ENCODE measurements at places on chromosomes 11 and 22. TPM values are rescaled to one million over a fixed set of nuclear protein-coding genes. Genes with fewer than 3 reads are reported as not detected.
A peak's percentile ranks its signal among the peaks of the same experiment; 100 is the strongest.

GRCh38 chr22:36659762-36660509, 43.6 kb downstream of the CACNG2 start:
- no peaks in the 10 kb centered on the region for H3K27me3 ChIP-seq
- H3K4me3 ChIP-seq: no peak overlapping the region
- H3K27ac ChIP-seq: no peak overlapping the region
- H3K4me1 ChIP-seq: no peaks in the 10 kb centered on the region

GRCh38 chr22:46352691-46353386, 17.3 kb downstream of the TRMU start:
- H3K4me1 ChIP-seq: peaks cover 30% of the 10 kb centered on the region
- no peaks in the 10 kb centered on the region for H3K27me3 ChIP-seq

MRPL49 gene
- polyA plus RNA-seq: 39.6 TPM

FIBIN gene
- not detected for polyA plus RNA-seq

GRCh38 chr11:90446207-90446606, 223.4 kb upstream of the CHORDC1 start:
- no peak for DNase-seq
- H3K27me3 ChIP-seq: no peaks in the 10 kb centered on the region
- H3K4me1 ChIP-seq: no peaks in the 10 kb centered on the region
- no peak overlapping the region for H3K27ac ChIP-seq

SIAE gene
- polyA plus RNA-seq: 4.5 TPM

DNA sequence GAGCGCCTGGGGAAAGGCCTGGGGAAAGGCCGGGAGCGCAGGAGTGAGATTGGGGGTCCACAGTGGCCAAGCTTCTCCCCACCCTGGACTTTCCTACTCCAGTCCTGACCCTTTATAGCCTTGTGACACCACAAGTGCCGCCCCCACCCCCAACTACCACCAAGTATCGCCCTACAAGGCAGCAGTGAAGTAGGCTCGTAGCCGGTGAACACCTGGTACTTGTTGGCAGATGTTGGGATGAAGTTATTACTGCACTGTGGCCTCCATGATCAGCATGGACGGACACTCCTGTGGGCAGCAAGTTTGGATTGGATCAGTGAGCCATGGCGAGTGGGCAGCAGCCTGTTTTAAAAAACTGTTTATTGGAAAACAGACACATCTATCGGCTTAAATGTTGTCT, 45.0 kb downstream of the EIF3F start:
- no peaks in the 10 kb centered on the region for H3K4me1 ChIP-seq
- peaks cover 31% of the 10 kb centered on the region for H3K27me3 ChIP-seq
- no peak overlapping the region for H3K4me3 ChIP-seq
- H3K36me3 ChIP-seq: no peaks in the 10 kb centered on the region
- H3K27ac ChIP-seq: no peak overlapping the region

OR4D5 gene
- polyA plus RNA-seq: not detected

- no peaks in the 10 kb centered on the region for H3K27me3 ChIP-seq
- no peak for DNase-seq
- H3K27ac ChIP-seq: no peak overlapping the region
Measured at GRCh38 chr22:29459773-29460172, 20.2 kb upstream of the NEFH start.

GRCh38 chr11:112249871-112250610, 10.6 kb downstream of the PLET1 start:
- H3K36me3 ChIP-seq: no peaks in the 10 kb centered on the region
- H3K27ac ChIP-seq: no peak overlapping the region
- no peak for DNase-seq
- H3K27me3 ChIP-seq: no peaks in the 10 kb centered on the region
- H3K4me3 ChIP-seq: no peak overlapping the region

GRCh38 chr22:23684026-23684425, 6.8 kb upstream of the RGL4 start:
- H3K4me1 ChIP-seq: no peaks in the 10 kb centered on the region
- no peak for DNase-seq
- no peak overlapping the region for H3K27ac ChIP-seq
- H3K4me3 ChIP-seq: no peak overlapping the region
- no peaks in the 10 kb centered on the region for H3K36me3 ChIP-seq

- H3K27ac ChIP-seq: peak overlapping the region; percentile 68
- H3K4me1 ChIP-seq: peaks cover 28% of the 10 kb centered on the region
- DNase-seq: peak; percentile 66
Measured at GRCh38 chr11:77411137-77411707, 62.7 kb downstream of the PAK1 start.

ANO1 gene
- not detected for polyA plus RNA-seq

DNA sequence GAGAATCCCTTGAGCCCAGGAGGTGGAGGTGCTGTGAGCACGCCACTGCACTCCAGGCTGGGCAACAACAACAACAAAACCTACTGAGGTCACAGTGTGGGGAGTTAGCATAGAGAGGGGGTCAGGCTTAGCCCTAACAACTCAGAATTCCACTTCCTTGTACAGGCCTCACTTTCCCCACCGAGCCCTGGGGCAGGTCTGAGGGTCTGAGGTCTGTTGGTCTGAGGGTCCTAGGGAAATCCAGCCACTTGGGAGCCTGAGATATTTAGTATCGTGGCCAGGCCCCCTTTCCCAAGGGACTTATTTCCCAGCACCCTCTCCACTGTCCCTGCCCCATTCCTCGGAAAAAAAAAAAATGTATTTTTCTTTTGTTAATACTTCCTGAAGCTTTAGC, 34.8 kb upstream of the HORMAD2 start:
- no peak for DNase-seq
- H3K27me3 ChIP-seq: no peaks in the 10 kb centered on the region
- no peaks in the 10 kb centered on the region for H3K36me3 ChIP-seq
- H3K27ac ChIP-seq: no peak overlapping the region
- no peak overlapping the region for H3K4me3 ChIP-seq

TMEM86A gene
- polyA plus RNA-seq: 0.40 TPM

DNA sequence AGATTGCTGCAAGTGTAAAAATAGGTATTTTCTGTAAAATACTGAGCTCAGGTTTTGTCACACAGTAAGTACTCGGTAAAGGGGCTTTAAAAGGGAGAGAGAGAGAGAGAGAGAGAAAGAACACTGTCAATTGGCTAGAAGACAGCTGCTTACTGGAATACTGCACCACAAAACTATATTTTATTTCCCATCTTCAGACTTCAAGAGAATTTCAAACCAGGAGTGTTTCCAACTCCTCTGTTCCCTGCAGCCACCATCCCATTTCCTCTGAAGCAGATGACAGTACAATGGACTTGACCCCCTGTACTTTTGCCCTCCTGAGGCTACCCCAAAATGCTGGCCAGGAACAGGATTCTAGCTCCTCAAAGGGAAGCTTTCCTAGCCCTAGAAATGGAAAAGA, 89.7 kb downstream of the RELT start:
- no peak overlapping the region for H3K27ac ChIP-seq
- no peak for DNase-seq
- peaks cover 9% of the 10 kb centered on the region for H3K4me1 ChIP-seq
- no peak overlapping the region for H3K4me3 ChIP-seq

SMDT1 gene
- 79.0 TPM for polyA plus RNA-seq

MLC1 gene
- polyA plus RNA-seq: 0.34 TPM

- DNase-seq: no peak
- no peak overlapping the region for H3K27ac ChIP-seq
- no peaks in the 10 kb centered on the region for H3K4me1 ChIP-seq
- no peak overlapping the region for H3K4me3 ChIP-seq
Measured at GRCh38 chr11:107076832-107077231, 58.6 kb upstream of the GUCY1A2 start.

- DNase-seq: no peak
- H3K4me3 ChIP-seq: no peak overlapping the region
- H3K4me1 ChIP-seq: no peaks in the 10 kb centered on the region
- no peaks in the 10 kb centered on the region for H3K36me3 ChIP-seq
- H3K27me3 ChIP-seq: no peaks in the 10 kb centered on the region
Measured at GRCh38 chr11:117510646-117511045, 183.0 kb downstream of the CEP164 start.

DNA sequence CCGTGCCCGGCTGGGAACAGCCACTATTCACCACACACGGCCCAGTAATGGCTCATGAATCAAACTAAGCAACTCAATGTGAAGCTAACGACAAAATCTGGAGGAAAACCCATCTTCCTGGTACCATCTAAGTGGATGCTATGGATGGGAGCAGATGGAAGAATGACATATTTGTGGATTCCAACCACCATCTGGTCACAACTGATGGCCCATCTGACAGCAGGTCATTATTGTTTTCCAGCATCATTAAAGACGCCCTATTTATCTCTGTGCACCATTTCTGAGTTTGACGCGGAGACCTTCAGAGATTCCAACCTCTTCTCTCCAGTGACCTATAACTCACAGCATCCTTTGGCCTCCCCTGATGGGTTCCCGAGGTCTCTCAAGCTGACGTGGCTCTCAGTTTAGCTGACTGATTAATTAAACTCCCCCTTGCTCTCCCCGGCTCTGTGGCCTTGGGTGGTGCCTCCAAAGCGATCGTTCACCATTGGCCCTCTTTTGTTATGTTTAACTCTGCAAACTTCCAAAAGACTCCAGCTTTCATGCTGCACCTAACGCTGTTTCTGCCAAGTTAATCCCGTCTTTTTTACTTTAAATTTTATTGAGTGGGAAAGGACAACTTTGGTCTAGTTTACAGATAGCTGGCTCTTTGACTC, 1514.4 kb downstream of the BRD1 start:
- H3K36me3 ChIP-seq: no peaks in the 10 kb centered on the region
- H3K4me1 ChIP-seq: no peaks in the 10 kb centered on the region

DNA sequence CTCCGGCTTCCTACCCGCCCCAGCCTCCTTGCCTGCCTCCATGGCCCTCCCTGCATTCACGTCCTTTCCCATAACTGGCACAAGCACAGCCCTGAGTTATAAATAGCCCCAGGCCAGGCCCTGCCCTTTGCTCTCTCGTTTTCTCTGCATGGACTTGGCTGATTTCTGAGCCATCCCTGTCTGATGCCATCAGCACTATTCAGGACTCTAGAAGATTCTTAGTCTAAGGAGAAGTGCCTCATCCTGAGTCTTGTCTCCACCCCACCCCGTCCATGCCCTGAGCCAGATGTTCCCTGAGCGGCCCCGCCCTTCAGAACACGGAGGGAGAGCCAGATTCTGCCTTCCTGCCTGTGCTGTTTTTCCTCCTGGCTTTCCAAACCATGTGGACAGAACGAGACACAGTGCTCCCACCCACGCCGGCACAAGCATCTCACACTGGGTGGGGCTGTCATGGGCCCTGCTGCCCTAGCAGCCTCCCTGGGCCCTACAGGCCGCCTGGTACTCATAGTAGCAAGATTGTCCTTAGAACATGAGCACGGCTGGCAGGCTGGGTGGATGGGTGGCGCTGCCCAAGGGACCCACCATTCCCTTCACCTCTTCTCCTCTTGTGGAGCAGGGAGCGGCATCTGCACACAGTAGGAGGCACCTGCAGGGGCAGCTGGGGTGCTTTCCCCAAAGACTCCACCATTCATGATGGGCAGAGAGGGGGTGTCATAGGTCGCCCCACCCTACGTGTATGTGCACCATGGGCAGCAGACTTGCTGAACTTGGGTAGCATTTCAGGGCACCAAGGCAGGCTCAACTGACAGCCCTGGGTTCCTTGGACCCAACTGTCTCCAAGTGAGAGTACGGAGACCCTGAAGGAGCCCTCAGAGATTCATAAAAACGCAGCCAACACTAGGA, 76.9 kb downstream of the BCR start:
- H3K4me1 ChIP-seq: no peaks in the 10 kb centered on the region
- H3K36me3 ChIP-seq: peaks cover 38% of the 10 kb centered on the region
- no peak for DNase-seq
- no peak overlapping the region for H3K4me3 ChIP-seq
- H3K27me3 ChIP-seq: no peaks in the 10 kb centered on the region
- H3K27ac ChIP-seq: no peak overlapping the region

LRRC56 gene
- polyA plus RNA-seq: 11.8 TPM

- H3K27me3 ChIP-seq: no peaks in the 10 kb centered on the region
- no peak for DNase-seq
- H3K4me3 ChIP-seq: no peak overlapping the region
Measured at GRCh38 chr11:59716051-59716450, 2.4 kb upstream of the OR10V1 start.

DNA sequence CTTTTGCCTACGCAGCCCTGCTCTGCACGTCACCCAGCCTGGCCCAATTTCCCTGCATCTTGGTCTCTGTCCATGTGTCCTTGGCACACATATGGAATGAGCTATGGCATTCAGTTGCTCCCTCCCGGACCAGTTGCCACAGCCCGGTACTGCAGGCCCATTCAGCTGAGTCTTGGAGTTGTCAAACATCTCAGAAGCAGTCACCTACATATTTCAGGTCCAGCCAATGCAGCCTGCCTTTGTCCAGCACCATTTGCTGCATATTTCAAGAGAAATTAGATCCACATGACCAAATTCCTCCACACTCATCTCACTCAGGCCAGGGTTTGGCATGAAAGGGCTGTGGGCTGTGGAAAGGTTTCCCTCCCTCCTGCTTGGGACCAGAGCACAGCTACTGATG, 76.8 kb downstream of the MN1 start:
- no peaks in the 10 kb centered on the region for H3K4me1 ChIP-seq
- no peak for DNase-seq
- no peaks in the 10 kb centered on the region for H3K36me3 ChIP-seq
- H3K27me3 ChIP-seq: no peaks in the 10 kb centered on the region
- H3K27ac ChIP-seq: no peak overlapping the region

- no peaks in the 10 kb centered on the region for H3K4me1 ChIP-seq
- no peak for DNase-seq
- H3K27me3 ChIP-seq: no peaks in the 10 kb centered on the region
- H3K36me3 ChIP-seq: no peaks in the 10 kb centered on the region
Measured at GRCh38 chr11:3138178-3139085, 26.7 kb downstream of the OSBPL5 start.

DNA sequence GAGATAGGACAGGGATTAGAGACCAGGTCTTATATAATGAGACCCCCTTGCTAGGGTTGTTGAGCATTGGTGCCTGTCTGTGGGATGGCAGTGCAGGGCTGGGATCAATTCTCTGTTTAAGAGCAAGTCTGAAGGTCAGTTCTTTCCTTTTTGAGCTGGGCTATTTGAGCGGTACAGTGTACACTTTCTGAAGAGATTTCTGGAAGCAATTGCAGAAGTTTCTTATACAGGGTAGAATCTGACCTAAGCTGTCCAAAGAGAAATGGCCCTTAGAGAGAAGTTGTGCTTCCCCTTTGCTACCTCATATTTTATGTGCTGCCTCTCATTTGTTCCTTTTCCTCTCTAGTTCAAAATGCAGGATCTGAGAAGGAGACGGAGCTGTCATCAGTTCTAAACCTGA, 35.8 kb downstream of the CSTPP1 start:
- H3K4me3 ChIP-seq: no peak overlapping the region
- no peak for DNase-seq
- H3K27me3 ChIP-seq: no peaks in the 10 kb centered on the region
- H3K27ac ChIP-seq: no peak overlapping the region

GRCh38 chr11:102184269-102184987, 74.2 kb downstream of the YAP1 start:
- H3K36me3 ChIP-seq: no peaks in the 10 kb centered on the region
- no peak for DNase-seq
- H3K4me3 ChIP-seq: no peak overlapping the region
